ENCODE measurements at places on chromosomes 4 and X.

DNA sequence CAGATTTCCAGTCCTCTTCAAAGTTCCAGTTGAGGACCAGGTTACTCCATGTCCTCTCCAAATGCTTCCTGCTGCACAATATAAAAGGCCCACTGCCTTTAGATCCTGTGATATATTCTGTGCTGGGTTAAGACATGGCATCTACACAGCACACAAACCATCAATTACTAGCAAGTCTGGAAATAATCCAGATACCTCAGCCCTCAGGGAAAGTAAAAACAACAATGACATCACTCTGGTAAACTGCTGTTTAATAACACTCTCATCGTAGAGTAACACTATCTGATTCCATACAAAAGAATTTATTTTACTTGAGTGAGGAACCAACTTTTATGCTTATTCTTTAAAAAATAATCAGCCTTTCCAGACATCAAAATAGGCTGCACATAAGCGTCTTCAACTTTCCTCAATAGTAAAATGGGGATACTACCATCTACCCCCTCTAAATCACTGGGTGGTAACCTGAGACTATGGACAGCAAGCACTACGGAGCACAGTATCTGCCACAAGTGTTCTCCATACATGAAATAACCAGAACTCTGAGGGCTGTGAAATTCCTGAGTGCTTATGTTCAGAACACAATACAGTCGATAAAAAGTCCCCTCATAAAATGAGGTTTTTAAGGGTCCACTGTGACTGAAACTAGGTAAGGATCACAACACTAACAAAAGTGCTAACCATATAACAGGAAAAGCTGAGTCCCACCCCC, 53.4 kb downstream of the ABCG2 start:
- DNase-seq, result peak; percentile 54

DNA sequence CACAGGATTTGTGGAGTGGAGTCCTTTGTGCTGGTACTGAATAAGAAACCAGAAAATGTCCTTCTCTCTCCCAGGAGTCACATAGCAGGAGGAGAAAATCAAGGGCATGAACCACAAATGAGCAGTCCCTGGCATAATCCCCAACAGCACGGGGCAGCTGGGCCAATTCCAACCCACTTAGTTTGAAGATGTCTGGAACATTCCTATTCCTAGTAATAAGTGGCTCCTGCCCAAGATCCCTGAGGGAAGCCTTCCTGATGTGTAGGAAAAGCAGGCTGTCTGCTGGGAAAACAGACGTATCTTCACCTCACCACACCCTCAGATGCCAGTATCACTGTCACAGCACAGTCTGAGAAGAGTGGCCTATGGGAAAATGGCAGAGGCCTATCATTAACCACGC, 182.8 kb upstream of the MAP3K15 start:
- DNase-seq, result no peak

DNA sequence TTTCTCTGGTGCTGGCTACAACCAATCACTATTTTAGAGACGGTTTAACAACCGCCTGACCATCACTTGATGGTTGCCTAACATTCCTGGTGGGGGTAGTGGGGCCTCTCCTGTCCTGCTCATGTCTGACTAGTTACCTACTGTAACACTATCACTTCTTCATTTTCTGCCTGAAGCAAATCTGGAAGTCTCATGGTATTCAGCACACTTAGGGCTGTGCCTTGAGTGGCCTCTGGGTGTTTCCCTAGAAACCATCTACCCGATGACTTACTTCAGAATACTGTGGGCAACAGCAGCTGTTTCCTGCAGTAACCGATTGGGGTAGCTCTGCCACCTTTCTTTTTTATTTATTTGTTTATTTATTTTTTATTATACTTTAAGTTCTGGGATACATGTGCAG, 880.1 kb upstream of the INTU start:
- DNase-seq, result no peak

- DNase-seq, result no peak
Observed at GRCh38 chr4:66849596-66849995, 695.7 kb downstream of the CENPC start.

GRCh38 chr4:109764789-109765402, 35.0 kb upstream of the PLA2G12A start:
- DNase-seq, result no peak

- no peak for DNase-seq
Observed at GRCh38 chrX:12372111-12372510, 233.8 kb downstream of the FRMPD4 start.

DNA sequence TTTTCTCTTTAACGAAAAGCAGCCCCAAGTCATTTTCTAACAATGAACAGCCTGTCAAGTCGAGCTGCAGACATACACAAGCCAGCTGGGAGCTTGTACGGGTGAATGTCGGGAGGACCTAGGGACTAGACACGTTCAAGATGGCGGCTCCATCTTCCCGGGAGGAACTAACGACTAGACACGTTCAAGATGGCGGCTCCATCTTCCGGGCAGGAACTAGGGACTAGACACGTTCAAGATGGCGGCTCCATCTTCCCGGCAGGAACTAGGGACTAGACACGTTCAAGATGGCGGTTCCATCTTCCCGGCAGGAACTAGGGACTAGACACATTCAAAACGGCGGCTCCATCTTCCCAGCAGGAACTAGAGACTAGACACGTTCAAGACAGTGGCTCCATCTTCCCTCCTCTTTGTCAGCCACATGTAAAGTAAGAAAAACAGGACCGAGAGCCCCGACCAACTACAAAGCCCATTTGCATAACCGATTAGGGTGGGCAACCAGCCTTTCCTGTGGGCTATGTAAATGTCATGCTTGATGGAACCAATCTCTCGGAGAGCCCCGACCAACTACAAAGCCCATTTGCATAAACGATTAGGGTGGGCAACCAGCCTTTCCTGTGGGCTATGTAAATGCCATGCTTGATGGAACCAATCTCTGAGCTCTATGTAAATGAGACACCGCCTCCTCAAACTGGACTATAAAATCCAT, 175.5 kb downstream of the DHRSX start:
- DNase-seq, result no peak

DNA sequence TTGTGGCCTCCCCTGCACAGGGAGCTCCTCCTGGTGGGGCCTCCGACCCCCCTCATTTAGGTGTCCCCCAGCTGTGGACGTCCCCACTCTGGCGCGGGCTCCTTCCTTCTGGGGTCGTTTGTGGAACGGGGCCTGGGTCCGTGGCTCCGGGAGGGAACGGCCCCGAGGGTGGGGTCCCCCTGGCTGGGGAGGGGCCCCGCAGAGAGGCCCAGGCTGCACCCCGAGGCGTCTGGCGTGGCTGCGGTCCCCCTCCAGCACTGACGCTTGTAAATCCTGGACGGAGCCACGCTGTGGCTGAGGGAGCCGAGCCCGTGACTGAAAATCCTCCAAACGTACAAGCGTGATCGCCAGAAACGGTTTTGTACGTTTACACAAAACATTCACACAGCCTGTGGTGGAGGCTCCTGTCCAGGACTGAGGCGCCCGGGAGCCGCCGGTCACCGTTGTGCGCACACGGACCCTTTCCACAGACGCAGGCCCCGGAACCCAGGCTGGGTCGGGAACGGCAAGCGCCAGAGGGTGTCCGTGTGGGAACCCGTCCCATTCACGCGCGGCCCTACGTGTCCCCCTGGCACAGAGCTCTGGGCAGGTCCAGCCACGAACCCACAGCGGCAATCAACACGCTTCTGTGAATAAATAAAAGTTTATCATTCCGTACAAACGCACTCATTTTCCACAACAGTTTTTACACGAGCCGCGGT, 15.2 kb upstream of the GTPBP6 start:
- no peak for DNase-seq

GRCh38 chrX:107728371-107729099, 47.1 kb downstream of the TSC22D3 start:
- no peak for DNase-seq

- no peak for DNase-seq
Observed at GRCh38 chrX:65750674-65751469, 83.4 kb downstream of the MSN start.

- no peak for DNase-seq
Observed at GRCh38 chrX:103488794-103489193, 30.5 kb downstream of the RAB40A start.

DNA sequence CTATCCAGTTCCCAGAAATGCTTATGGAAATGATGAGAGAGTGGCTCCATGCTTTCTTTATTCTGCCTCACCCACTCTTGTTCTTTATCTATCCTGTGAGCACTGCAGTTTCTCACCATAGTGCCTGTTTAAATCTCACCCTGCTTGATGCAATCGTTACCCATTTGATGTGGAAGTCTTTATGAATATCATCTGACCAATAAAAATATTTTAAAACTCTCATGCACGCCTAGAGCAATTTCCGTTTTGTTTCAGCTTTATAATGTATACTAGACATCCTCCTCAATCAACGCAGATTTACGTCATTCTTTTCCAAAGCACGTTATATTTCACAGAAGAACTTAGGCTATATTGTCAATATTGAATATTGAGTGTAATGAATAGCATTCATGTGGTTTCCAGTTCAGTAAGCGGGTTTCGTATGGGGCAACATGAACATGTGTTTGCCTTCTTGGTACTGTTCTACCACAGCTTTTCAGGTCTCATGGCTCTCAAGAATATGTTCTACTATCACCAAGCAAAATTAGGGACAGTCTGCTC, 32.9 kb downstream of the GPM6A start:
- no peak for DNase-seq

GRCh38 chr4:186021461-186022167, 47.3 kb upstream of the TLR3 start:
- DNase-seq, result no peak

- DNase-seq, result no peak
Observed at GRCh38 chrX:147573266-147573665, 338.5 kb upstream of the FMR1 start.

GRCh38 chr4:107552306-107552705, 167.7 kb downstream of the PAPSS1 start:
- DNase-seq, result no peak

DNA sequence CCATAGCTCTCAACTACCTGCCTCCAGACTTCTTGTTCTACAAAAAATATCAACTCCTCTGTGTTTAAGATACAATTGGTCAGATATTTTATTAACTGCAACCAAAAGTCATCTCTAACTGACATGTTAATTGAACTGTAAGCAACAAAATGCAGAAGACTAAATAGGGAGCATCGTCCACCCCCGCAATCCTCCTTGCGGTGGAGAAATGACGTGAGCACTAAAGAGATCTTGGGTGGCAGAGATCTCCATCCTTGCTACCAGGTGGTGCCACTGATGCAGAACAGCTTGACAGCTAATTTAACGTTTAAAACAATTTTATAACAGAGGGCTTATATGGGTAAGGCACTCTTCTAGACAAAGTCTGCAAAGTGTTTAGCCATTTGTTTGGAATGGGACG, 164.4 kb upstream of the FTHL17 start:
- DNase-seq, result no peak

DNA sequence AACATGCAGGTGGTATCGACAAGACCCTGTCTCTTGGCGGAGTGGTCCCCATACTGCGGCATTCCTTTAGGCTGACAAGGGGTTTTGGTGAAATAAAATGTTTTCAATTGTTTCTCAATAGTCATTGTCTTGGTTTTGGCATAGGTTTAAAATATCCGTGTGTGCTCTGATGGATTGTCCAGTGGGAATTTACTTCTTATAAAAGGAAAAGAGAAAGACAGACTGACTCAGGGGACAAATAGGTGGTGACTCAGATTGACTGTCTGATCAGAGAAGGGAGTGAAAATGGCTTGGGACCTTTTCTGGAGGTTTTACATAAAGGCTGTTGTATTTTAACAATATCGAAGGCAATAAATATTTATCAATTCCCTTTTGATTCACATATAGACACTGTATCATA, 129.8 kb downstream of the SORBS2 start:
- DNase-seq, result no peak

DNA sequence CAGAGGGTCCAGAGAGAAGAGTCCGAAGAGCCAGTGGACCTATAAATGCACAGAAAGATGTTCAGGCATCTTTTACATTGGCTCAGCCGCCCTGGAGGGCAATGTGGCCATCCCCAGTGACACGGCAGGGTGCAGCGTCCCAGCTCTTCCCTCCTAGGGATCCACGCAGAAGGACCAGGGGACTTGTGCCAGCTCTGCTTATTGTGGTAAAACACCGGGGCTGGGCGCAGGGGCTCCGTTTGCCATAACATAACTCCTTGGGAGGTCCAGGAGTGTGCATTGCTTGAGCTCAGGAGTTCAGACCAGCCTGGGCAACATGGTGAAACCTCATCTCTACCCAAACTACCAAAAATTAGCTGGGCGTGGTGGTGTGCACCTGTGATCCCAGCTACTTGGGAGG, 70.2 kb downstream of the CPZ start:
- no peak for DNase-seq

GRCh38 chrX:24241822-24242648, 71.8 kb downstream of the SUPT20HL2 start:
- no peak for DNase-seq

- DNase-seq, result no peak
Observed at GRCh38 chr4:80610845-80611677, 275.5 kb downstream of the CFAP299 start.

- DNase-seq, result no peak
Observed at GRCh38 chrX:127621780-127622179, 430.4 kb downstream of the ACTRT1 start.

- peak; percentile 1 for DNase-seq
Observed at GRCh38 chr4:2583517-2583916, 47.1 kb downstream of the FAM193A start.

- no peak for DNase-seq
Observed at GRCh38 chr4:67229148-67229547, 316.2 kb downstream of the CENPC start.

DNA sequence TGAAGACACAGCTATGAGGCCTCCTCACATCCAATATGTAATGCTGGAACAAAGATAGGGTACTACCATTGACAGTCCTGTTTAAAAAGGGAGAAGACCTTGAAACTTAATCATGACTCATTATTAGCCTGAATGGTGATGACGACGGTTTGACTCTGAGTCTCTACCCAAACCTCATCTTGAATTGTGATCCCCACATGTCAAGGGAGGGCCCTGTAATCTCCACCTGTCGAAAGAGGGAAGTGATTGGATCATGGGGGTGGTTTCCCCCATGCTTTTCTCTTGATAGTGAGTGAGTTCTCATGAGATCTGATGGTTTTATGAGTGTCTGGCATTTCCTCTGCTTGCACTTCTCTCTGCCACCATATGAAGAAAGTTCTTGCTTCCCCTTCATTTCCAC, 395.3 kb upstream of the CPEB2 start:
- DNase-seq, result no peak

DNA sequence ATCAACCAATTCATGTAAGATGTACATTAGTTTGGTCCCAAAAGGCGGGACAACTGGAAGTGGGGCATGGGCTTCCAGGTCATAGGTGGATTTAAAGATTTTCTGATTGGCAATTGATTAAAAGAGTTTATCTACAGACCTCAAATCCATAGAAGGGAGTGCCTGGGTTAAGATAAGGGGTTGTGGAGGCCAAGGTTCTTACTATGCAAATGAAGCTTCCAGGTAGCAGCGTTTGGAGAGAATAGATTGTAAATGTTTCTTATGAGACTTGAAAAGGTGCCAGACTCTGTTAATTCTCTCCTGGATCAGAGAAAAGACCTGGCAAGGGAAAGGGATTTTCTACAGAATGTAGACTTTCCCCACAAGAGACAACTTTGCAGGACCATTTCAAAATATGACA, 2.4 kb downstream of the MGST2 start:
- DNase-seq, result no peak
